ENCODE measurements at places on chromosomes 1 and 21. TPM values are rescaled to one million over a fixed set of nuclear protein-coding genes. Genes with fewer than 3 reads are reported as not detected.

The TRIM67 gene
- 0.04 TPM for total RNA-seq

DNA sequence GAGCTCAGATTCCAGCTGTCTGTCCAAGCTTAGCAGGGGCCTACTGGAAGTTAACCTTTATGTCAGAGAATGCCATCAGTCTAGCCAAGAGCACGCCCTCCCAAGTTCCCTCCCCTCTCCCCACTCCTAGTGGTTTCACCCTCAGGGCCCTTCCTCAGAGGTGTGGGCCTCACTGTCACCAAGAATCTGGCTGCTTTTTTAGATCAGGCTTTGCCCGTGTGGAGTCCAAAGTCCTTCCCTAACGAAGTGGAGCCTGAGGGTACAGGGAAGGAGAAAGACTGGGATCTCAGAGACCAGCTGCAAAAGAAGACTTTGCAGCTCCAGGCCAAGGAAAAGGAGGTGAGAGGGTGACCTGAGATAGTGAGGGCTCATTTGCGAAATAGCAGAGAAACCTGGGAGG, 4.1 kb downstream of the C1orf74 start:
- no peaks in the 10 kb centered on the region for H3K27me3 ChIP-seq
- DNase-seq = no peak
- peaks cover 5% of the 10 kb centered on the region for H3K36me3 ChIP-seq

- H3K4me1 ChIP-seq = peaks cover 16% of the 10 kb centered on the region
- no peak for DNase-seq
- H3K27me3 ChIP-seq = peaks cover 56% of the 10 kb centered on the region
- no peak overlapping the region for H3K27ac ChIP-seq
Measured at GRCh38 chr1:233038581-233038980, 88.2 kb downstream of the NTPCR start.

GRCh38 chr1:14543191-14543840, 55.2 kb upstream of the KAZN start:
- peaks cover 28% of the 10 kb centered on the region for H3K27me3 ChIP-seq
- no peaks in the 10 kb centered on the region for H3K36me3 ChIP-seq
- no peak for DNase-seq

GRCh38 chr1:99672530-99673213, 26.8 kb downstream of the PALMD start:
- no peak overlapping the region for H3K27ac ChIP-seq
- H3K4me3 ChIP-seq = no peak overlapping the region
- no peaks in the 10 kb centered on the region for H3K36me3 ChIP-seq
- no peak for DNase-seq
- peaks cover 1% of the 10 kb centered on the region for H3K27me3 ChIP-seq

The HTR6 gene
- 0.11 TPM for total RNA-seq

The LCE1F gene
- not detected for total RNA-seq

GRCh38 chr1:17682400-17682799, 72.7 kb upstream of the ACTL8 start:
- H3K27ac ChIP-seq = no peak overlapping the region
- no peak overlapping the region for H3K4me3 ChIP-seq
- peaks cover 10% of the 10 kb centered on the region for H3K36me3 ChIP-seq
- H3K27me3 ChIP-seq = no peaks in the 10 kb centered on the region
- no peak for DNase-seq
- H3K4me1 ChIP-seq = peaks cover 25% of the 10 kb centered on the region

DNA sequence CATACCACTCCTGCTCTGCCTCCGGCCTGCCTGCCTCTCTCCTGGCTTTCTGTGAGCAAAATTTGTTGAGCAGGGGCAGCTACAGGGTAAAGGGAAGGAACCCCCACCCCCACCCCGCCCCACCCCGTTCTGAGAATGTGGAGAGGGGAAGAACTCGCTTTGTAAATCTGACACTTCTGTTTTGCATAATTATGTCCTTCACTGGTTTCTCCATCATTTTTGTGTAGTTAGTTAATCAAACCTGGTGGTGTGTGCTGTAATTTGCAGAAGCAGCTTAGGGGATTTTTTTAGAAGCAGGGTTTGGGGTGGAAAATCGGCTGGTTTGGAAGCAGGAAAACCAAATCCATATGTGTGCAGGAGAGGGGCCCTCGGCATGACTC, 58.1 kb upstream of the TMEM51 start:
- DNase-seq = no peak
- peaks cover 66% of the 10 kb centered on the region for H3K4me1 ChIP-seq
- no peaks in the 10 kb centered on the region for H3K36me3 ChIP-seq
- peaks cover 2% of the 10 kb centered on the region for H3K27me3 ChIP-seq

The HMCN1 gene
- 46.4 TPM for total RNA-seq

DNA sequence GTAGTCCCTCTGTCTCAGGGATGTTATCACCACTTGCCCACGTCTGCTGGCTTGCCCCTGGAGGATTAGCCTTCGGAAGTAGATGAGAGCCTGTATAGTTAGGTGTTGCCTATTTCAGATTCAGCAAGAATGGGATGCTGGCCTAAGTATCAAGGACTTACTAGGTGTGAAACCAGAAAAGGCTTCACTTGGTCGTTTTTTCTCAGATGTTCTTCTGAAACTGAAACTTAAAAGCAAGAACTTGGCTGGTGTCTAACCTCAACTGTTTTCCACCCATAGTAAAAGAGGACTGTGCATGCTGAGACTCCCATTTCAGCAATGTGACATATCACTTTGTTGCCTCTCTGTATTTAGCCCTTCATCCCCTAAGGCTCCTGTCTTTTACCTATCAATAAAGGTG, 67.0 kb upstream of the LRRC53 start:
- H3K4me3 ChIP-seq = no peak overlapping the region
- peaks cover 8% of the 10 kb centered on the region for H3K27me3 ChIP-seq
- H3K36me3 ChIP-seq = no peaks in the 10 kb centered on the region
- DNase-seq = no peak
- H3K4me1 ChIP-seq = no peaks in the 10 kb centered on the region

GRCh38 chr1:44220001-44220751, 6.9 kb downstream of the DMAP1 start:
- H3K36me3 ChIP-seq = peaks cover 15% of the 10 kb centered on the region
- no peaks in the 10 kb centered on the region for H3K4me1 ChIP-seq
- no peak overlapping the region for H3K27ac ChIP-seq
- no peak for DNase-seq
- no peaks in the 10 kb centered on the region for H3K27me3 ChIP-seq

DNA sequence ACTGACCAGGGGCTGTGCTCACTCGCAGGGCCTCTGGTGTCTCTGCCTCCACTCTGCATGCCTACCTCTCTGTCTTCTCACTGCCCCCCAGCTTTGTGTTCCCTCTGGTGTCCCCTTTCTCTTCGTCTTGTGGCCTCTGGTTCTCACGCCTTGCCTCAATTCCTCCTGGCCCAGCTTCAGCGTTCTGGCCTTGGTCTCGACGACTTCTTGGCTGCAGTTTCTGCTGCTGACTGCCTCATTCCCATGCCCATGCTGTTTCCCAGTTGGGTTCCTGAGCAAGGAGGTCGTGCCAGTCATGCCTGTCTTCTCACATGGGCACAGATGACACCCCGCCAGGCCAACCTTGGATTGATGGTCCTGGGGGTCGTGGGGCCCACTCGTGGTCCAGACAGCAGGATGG, 423.0 kb upstream of the VAMP3 start:
- no peak overlapping the region for H3K4me3 ChIP-seq
- H3K27me3 ChIP-seq = no peaks in the 10 kb centered on the region
- peaks cover 5% of the 10 kb centered on the region for H3K4me1 ChIP-seq
- DNase-seq = no peak
- no peaks in the 10 kb centered on the region for H3K36me3 ChIP-seq

DNA sequence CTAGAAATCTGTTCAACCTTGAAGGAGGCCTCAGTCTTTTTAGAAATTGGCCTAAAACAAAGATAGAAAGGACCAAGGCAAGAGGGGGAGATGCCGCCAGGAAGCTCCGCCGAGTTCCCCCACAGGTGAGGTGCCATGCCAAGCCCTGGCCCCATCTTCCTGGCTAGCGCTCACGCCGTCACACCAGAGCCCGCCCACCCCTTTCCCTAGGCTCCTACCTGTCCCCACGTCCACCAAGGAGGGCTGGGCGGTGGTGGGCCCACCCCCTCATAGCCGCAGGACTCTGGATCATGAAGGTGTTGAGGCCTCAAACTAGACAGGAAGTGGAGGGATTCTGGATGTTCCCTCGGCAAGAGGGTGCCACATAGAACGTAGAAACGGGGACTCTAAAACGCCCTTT, 15.5 kb upstream of the CCDC27 start:
- no peak overlapping the region for H3K4me3 ChIP-seq
- peaks cover 12% of the 10 kb centered on the region for H3K36me3 ChIP-seq
- H3K27me3 ChIP-seq = peaks cover under 1% of the 10 kb centered on the region
- H3K27ac ChIP-seq = no peak overlapping the region

DNA sequence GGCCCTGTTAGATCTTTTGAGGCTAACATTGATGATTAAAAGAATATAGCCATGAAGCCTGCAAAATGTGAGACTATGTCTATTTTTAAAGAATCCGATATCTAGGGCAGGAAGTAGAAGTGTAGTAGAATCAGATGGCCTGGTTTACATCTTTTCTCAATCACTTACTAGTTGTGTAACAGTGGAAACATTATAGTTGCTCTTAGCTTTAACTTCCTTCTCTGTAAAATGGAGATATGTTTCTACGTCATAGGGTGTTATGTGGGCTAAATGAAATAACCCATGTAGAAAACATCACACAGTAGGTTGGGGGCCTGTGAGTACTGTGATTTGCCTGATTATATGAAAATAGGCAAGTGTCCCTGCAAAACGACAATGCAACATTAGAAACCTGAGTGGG, 4.4 kb upstream of the IGFN1 start:
- H3K27me3 ChIP-seq = peaks cover 31% of the 10 kb centered on the region
- peaks cover 8% of the 10 kb centered on the region for H3K4me1 ChIP-seq
- no peak for DNase-seq
- no peaks in the 10 kb centered on the region for H3K36me3 ChIP-seq
- H3K4me3 ChIP-seq = no peak overlapping the region

The AKR7A3 gene
- 3.1 TPM for total RNA-seq

GRCh38 chr1:37872692-37873091, 13.3 kb upstream of the MTF1 start:
- no peak overlapping the region for H3K27ac ChIP-seq
- H3K27me3 ChIP-seq = no peaks in the 10 kb centered on the region
- DNase-seq = no peak
- H3K4me3 ChIP-seq = no peak overlapping the region
- H3K4me1 ChIP-seq = no peaks in the 10 kb centered on the region

- peaks cover 10% of the 10 kb centered on the region for H3K4me1 ChIP-seq
- no peak overlapping the region for H3K27ac ChIP-seq
- H3K36me3 ChIP-seq = no peaks in the 10 kb centered on the region
Measured at GRCh38 chr1:100543640-100544039, 5.7 kb downstream of the GPR88 start.

- H3K4me1 ChIP-seq = peaks cover 2% of the 10 kb centered on the region
- H3K36me3 ChIP-seq = no peaks in the 10 kb centered on the region
- no peaks in the 10 kb centered on the region for H3K27me3 ChIP-seq
Measured at GRCh38 chr1:240244968-240245628, 153.4 kb downstream of the FMN2 start.

DNA sequence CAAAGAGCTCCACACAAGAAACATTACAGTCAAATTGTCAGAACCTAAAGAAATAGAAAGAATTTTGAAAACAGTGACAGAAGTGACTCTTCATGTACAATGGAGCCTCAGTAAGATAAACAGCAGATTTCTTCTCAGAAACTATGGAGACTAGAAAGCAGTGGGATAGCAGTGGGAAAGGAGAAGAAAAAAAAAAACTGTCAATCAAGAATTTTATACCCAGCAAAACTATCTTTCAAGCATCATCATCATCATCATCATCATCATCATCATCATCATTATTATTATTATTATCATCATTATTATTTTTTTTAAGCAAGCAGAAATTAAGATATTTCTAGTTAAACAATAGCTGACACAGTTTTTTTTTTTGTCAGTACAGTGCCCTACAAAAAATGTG, 24.2 kb downstream of the CEP170 start:
- no peak overlapping the region for H3K27ac ChIP-seq
- H3K4me1 ChIP-seq = peaks cover 8% of the 10 kb centered on the region

- no peak for DNase-seq
- H3K4me1 ChIP-seq = peaks cover 9% of the 10 kb centered on the region
- H3K4me3 ChIP-seq = no peak overlapping the region
- H3K36me3 ChIP-seq = no peaks in the 10 kb centered on the region
- H3K27ac ChIP-seq = no peak overlapping the region
Measured at GRCh38 chr1:172699695-172700227, 40.9 kb downstream of the FASLG start.

The LCE2B gene
- not detected for total RNA-seq

DNA sequence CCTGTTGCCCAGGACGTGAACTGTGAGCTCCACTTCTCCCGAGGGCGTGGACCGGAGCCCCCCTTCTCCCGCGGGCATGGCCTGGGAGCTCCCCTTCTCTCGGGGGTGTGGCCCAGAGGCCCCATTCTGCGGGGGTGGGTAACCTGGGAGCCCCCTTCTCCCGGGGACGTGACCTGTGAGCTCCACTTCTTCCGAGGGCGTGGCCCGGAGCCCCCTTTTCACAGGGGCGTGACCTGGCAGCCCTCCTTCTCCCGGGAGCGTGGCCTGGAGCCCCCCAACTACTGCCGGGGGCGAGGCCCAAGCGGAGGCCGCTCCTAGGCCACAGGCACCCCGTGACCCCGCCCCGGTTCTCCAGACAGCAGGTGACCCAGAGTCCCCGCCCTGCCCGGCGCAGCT, 320 bp downstream of the C1orf174 start:
- peaks cover 7% of the 10 kb centered on the region for H3K4me1 ChIP-seq
- H3K27ac ChIP-seq = no peak overlapping the region
- peak overlapping the region; percentile 90 for H3K4me3 ChIP-seq
- H3K27me3 ChIP-seq = no peaks in the 10 kb centered on the region
- peaks cover 20% of the 10 kb centered on the region for H3K36me3 ChIP-seq
- no peak for DNase-seq

GRCh38 chr21:34343838-34344381, 19.9 kb upstream of the KCNE2 start:
- no peak for DNase-seq
- H3K27ac ChIP-seq = no peak overlapping the region
- H3K27me3 ChIP-seq = no peaks in the 10 kb centered on the region
- peaks cover 12% of the 10 kb centered on the region for H3K4me1 ChIP-seq
- H3K4me3 ChIP-seq = no peak overlapping the region

The TMEM79 gene
- 6.1 TPM for total RNA-seq

GRCh38 chr1:17563494-17564281, 24.2 kb downstream of the ARHGEF10L start:
- H3K27me3 ChIP-seq = no peaks in the 10 kb centered on the region
- no peak overlapping the region for H3K4me3 ChIP-seq
- peaks cover 5% of the 10 kb centered on the region for H3K4me1 ChIP-seq
- DNase-seq = no peak
- H3K36me3 ChIP-seq = no peaks in the 10 kb centered on the region

- peaks cover 21% of the 10 kb centered on the region for H3K36me3 ChIP-seq
- no peak for DNase-seq
- H3K27ac ChIP-seq = peak overlapping the region; percentile 99
- peak overlapping the region; percentile 97 for H3K4me3 ChIP-seq
Measured at GRCh38 chr1:93079685-93080141, 630 bp downstream of the MTF2 start.

The NBPF9 gene
- total RNA-seq = 45.6 TPM

Data from mesothelial cell of epicardium (in vitro differentiated cells).